Stimulated activated CD8-positive, alpha-beta memory T cell treated with anti-CD3 and anti-CD28 coated beads, Interleukin-4, amount 100 ng/mL, for 48 hours (primary cell): ENCODE measurements at places on chromosomes 6 and 20.

- no peak for DNase-seq
Measured at GRCh38 chr6:12148317-12148801, 136.2 kb downstream of the HIVEP1 start.

GRCh38 chr6:107805504-107805903 lies 18.6 kb downstream of the SCML4 start:
- no peak for DNase-seq

DNA sequence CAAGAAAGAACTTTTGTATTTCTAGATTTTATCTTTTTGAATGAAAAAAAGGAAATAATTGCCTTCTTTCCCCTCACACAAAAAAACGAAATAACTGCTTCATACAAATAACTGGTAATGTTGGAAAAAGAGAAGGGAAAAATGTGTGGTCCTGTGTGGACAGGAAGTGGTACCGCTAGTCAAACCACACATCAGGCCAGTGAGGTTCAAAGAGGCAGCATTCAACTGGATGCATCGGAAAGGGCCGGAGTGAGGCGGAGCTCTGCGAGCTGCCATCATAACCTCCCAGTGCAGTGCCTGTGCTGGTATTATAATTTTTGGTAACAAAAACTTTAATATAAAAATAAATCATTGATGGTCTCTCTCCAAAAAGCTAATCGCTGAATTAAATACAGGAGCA lies 111.2 kb downstream of the IRF4 start:
- no peak for DNase-seq

DNA sequence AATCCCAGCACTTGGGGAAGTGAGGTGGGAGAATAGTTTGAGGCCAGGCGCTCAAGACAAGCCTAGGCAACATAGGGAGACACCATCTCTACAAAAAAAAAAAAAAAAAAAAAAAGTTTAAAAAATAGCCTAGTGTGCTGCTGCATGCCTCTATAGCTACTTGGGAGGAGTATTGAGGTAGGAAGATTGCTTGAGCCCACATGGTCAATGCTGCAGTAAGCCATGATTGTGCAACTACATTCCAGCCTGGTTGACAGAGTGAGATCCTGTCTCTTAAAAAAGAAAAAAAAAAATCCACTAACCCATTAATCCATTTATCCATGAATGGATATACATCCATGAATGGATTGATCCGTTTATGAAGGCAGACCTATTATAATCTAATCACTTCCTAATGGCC lies 1064.6 kb upstream of the EYS start:
- no peak for DNase-seq

DNA sequence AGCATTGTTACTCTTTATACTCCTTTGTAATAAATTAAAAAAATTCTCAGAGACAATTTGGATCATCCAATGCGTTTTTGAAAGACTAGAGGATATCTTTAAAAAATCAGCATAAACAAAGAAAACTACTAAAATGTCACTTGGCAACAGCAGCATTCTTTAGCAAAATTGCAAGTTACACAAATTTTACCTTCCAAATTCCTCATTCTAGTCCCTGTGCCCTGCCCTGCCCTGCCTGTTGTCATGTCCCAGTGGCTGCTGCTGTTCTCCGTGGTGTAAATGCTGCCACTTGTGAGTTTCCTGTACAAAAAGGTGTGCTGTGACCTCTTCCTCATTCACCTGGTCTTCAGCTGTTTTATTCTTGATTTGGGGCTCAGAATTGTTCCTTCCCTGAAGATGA lies 83.2 kb downstream of the CDC5L start:
- DNase-seq: no peak

DNA sequence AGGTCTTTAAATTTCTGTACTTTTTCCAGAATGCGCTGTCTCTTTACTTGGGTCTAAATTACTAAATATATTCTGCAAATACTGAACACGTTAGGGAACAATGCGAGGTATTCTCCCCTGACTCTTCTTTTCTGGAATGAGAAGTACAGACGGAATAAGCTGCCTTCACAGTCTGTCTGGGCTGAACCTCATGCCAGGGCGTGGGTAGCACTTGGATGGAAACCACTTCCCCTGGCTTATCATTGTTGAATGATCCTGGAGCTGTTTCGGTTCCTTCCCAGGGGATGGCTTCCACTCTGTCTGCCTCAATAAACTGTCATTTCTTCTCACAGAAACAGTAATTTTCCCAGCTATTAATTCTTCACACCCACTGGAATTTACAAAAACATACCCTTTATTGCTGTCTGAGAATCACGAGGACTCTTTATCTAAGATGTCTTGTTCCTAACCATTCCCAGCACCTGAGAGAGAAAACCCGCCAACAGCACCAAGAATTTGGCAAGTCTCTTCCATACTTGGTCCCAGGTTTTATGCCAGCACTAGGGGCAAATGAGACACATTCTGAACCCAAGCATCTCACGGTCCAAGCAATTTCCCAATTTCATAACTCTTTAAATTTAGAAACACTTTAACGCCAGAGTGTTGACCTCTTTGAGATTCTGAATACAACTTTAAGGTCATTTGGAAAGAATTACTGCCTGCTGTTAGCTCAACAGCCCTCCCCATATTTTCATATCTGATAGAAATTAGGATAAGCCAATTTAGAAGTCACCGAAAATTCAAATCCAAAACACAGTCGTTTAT lies 43.2 kb upstream of the ADGRF5 start:
- DNase-seq: no peak

GRCh38 chr6:109242029-109242428 lies 140.2 kb downstream of the CD164 start:
- DNase-seq: no peak

GRCh38 chr20:36506253-36506652 lies 35.1 kb upstream of the MYL9 start:
- no peak for DNase-seq

- no peak for DNase-seq
Measured at GRCh38 chr20:36628076-36628475, 17.9 kb downstream of the SLA2 start.

- DNase-seq: no peak
Measured at GRCh38 chr6:136764517-136764993, 27.7 kb downstream of the MAP3K5 start.

DNA sequence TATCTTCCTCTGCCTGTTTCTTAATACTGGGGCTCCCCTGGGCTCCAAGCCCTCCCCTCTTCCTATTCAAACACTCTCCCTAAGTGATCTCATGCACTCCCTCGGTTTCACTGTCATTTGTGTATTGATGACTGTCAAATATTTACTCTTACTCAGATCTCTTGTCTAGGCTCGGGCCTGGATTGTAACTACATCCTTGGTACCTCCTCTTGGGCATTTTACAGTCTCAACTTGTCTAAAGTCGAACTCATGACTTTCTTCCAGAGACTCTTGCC lies 189.4 kb upstream of the PRDM1 start:
- DNase-seq: no peak

DNA sequence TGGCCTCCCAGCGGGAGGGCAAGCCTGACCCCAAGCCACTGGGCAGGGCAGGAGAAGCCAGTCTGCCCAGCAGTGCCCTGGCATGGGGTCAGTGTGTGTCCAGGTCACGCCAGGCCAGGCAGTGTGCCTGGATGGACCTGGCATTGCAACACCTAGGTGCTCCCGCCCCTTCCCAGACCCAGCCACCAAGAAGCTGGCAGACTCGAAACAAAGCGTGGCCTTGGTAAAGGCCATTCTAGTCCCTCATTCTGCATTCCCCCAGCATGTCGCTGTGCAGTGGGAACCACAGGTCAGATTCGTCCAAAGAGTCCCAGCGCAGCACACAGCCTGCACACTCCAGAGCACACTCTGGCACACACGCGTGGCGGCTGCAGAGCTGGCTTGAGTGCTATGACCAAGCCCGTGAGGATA lies 19.3 kb upstream of the APMAP start:
- no peak for DNase-seq

DNA sequence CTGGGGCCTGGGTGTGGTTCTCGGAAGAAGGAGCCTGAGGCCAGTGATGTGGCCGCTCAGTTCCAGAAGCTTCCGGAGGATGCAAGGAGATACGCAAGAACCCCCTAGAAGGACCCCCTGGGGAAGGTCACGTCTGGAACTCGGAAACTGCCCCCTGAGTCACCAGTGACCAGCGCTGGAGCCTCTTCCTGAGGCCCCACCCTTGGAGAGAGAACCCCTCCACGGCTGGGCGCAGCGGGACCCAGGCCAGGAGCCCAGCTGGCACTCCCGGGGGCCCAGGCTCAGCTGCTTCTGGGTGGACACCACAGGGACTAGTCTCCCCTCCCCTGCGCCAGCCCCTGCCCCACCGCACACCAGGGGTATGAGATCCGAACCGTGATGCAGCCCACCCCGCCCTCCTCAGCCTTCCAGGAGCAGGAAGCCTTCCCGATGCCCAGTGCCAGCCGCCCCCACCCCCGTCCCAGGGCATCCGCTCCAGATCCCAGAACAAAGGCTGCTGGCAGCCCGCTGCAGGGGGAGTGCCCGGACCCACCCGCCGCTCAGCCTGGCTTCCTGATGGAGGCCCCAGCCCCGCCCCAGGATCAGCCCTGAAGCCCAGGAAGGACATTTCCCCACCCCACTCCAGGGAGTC lies 7.5 kb downstream of the LAMA5 start:
- no peak for DNase-seq

DNA sequence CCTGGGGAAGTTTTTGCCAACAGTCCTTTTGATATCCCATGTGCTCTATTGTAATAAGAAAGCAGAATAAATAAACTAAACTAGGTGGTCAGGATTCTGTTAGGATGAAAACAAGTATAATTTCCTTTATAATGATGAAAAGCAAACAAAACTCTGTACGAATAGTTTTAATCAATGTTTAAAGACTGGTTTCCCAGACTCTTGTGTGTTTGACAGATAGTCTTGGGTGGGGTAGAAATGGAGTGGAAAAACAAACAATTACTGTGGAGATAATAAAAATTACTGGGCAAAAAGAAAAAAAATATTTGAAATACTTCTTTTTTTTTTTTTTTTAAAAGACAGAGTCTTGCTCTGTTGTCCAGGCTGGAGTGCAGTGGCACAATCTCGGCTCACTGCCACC lies 152.1 kb upstream of the FLRT3 start:
- no peak for DNase-seq

- no peak for DNase-seq
Measured at GRCh38 chr6:106063448-106063850, 22.7 kb upstream of the PRDM1 start.

- DNase-seq: no peak
Measured at GRCh38 chr20:63052571-63053431, 46.0 kb upstream of the BHLHE23 start.

DNA sequence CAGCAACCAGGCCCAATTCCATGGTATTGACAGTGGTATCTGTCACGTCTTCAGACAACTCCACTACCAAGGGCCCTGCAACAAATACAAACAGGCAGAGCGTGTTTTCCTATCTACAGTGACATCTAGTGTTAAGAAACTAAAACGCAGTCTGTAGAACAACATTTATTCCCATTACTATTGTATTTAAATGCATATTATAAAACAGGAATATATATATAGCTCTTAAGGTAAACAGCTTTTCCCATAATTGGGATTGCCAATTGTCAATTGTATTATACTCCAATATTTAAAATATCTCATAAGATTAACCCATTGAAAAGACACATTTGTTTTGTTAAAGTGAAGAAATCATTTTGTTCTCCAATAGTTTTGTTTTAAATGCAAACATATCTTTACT lies 97.2 kb downstream of the KIF16B start:
- DNase-seq: no peak

GRCh38 chr20:63084563-63084927 lies 77.8 kb upstream of the BHLHE23 start:
- DNase-seq: no peak

- no peak for DNase-seq
Measured at GRCh38 chr6:16149305-16149704, 20.4 kb downstream of the MYLIP start.

DNA sequence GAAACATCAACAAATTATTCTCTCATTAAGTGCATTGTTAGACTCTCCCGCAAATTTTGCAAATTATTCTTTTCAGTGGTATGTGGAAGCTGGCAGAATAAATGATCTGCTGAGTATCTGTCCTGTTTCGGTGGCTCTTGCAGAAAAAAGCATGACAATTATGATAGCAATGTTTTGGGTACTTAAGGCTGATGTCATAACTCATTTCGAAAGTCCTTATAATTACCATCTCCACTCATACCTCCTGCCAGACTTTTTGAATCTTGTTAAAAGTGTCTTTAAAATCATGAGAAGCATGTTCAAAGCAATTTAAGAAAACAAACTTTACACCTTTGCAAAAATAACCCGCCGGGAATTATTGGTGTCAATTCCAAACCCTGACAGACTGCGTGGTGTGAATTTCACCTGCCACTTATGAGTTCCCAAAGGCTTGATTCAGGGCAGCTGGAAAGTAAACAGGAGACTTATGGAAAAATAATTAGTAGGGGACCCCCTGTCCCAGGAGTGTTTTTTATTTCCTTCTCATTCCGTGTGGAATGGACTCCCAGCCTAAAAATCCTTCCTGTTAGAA lies 87.6 kb upstream of the E2F3 start:
- no peak for DNase-seq

DNA sequence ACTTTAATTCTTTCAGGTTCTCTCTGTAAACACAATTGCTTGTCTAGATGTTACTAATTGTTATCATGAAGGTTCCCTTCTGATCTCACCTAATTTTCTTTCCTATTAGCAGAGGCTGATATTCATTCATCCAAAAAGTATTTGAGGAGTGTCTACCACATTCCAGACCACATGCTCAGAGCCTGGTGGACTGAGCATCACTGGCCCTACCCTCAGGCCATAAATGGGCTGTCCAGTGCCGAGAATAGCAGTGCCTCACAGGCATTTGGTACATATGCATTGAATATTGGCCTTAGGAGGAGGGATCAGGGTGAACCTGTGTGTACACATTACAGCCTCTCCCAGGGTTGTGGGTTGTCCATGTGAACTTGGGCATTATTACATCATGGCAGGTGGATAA lies 40.4 kb upstream of the PRELID3B start:
- no peak for DNase-seq

GRCh38 chr6:7110092-7110792 lies 2.5 kb downstream of the RREB1 start:
- DNase-seq: no peak

GRCh38 chr6:37551867-37552266 lies 52.2 kb upstream of the CCDC167 start:
- no peak for DNase-seq

- DNase-seq: no peak
Measured at GRCh38 chr6:68575765-68576439, 59.2 kb upstream of the ADGRB3 start.

GRCh38 chr6:14874975-14875480 lies 370.8 kb upstream of the JARID2 start:
- no peak for DNase-seq
